GM18507 (cell line): ENCODE measurements at places on chromosomes 16 and 17.
A peak's percentile ranks its signal among the peaks of the same experiment; 100 is the strongest.

GRCh38 chr17:74579900-74580299 lies 12.2 kb downstream of the CD300LD start:
- no peak for DNase-seq

DNA sequence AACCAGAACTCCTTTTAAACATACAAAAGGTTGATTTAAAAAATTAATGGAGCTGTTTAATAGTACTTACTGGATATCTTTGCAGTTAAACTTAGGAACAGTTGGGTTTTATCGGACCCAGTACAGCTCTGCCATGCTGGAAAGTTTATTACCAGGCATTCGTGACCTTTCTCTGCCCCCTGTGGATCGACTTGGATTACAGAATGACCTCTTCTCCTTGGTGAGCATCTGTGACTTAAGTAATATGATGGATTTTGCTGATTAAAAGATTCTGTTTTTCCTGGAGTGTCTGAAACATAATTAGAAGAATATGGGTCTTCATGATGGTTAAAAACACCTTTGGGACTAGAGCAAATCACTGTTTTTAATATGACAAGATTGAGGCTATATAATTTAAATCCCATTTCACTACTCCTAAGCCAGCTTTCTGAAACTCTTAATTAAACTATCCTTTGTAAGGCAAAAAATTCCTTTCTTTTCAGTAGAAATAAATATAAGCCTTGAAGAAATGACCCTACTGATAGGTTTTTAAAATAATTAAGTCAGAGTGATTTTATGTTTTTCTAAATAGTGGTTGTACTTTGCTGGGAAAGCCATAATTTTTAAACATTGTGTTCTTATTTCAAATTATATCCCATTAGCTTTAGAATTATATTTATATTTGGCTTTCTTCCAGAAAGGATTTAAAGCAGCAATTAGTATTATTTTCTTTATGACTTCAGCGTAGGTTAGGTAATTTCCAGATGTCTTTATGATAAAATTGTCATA lies 45.7 kb upstream of the KPNB1 start:
- DNase-seq, result no peak

DNA sequence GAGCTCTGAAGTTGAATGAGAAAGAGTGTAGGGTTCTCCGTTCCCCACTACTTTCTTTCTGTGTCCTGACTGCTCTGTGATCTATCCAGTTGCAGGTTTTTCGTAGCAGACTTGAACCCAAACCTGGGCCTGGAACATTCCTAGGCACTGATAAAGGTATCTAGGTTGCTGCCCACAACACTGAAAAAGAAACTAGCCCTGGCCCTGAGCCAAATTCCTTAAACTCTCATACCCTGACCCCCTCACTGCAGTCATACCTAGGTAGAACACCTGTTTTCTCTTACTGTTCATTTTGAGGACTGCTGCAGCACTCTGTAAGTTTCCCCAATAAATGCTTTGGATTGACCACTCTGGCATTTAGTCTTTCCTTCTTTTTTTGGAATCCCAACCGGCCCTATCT lies 5.4 kb downstream of the HYDIN start:
- no peak for DNase-seq

DNA sequence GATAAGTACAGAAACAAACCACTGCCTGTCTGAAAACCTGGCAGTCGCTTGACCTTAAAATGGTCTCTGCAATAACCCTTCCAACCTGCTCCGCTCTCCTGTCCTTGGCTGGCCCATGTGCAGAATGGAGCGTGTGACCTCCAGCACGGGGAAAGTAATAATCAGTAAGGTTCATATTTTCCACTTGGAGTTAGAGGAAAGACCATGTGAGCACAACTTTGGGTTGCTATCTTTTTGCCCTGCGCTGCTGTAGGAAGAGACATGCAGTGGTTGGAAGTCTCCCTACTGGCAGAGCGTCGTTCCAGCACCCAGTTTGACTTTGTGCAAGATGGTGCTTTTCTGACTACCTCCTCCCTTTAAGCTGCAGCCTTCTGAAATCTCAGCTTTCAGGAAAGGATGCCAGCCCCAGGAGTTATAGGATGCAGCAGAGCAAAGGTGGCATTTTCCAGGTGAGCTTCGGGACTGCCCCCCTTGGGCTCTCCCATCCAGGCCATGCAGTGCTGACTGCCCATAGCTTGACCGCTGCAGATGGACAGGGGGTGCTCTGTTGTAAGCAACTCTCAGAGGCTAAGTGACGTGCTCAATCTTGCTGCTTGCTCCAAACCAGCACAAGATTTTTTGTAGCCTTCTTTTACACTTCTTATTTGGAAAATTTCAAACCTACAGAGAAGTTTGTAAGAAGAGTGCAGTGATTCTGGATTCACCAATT lies 110.7 kb upstream of the NOL11 start:
- DNase-seq, result no peak

GRCh38 chr17:64147110-64148016 lies 17.4 kb upstream of the ERN1 start:
- no peak for DNase-seq

DNA sequence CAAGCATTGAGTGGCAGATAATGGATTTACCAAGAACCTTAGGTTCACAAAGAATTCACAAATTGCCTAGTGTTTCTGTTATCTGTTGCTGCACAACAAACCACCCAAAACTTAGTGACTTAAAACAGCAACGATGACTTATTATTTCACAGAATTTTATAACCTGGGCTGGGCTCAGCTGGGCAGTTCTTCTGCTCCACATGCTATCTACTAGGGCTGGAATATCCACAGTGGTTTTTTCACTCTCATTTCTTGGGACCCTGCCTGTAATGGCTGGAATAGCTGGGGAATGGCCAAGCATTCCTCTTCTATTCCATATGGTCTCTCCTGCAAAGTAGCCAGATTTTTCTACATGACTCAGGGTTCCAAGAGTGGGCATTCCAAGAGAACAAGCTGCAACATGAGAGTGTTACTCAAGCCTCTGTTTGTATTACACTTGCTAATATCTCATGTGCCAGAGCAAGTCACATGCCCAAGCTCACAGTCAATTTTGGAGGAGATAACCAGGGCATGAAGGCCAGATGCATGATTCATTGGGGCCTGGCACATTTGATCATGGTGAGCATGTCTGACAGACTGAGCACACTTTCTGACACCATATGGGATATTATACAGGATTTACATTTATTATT lies 4.9 kb upstream of the PSMD7 start:
- no peak for DNase-seq

- peak; percentile 83 for DNase-seq
These were observed at the start of the genes HCFC1R1 and THOC6 for GRCh38 chr16:3023669-3024478. HCFC1R1 (minus strand) TSS chr16:3023942; CDS start chr16:3023941, 1 bp downstream. THOC6 (plus strand) TSS chr16:3024035; CDS start chr16:3024327, 292 bp downstream.

DNA sequence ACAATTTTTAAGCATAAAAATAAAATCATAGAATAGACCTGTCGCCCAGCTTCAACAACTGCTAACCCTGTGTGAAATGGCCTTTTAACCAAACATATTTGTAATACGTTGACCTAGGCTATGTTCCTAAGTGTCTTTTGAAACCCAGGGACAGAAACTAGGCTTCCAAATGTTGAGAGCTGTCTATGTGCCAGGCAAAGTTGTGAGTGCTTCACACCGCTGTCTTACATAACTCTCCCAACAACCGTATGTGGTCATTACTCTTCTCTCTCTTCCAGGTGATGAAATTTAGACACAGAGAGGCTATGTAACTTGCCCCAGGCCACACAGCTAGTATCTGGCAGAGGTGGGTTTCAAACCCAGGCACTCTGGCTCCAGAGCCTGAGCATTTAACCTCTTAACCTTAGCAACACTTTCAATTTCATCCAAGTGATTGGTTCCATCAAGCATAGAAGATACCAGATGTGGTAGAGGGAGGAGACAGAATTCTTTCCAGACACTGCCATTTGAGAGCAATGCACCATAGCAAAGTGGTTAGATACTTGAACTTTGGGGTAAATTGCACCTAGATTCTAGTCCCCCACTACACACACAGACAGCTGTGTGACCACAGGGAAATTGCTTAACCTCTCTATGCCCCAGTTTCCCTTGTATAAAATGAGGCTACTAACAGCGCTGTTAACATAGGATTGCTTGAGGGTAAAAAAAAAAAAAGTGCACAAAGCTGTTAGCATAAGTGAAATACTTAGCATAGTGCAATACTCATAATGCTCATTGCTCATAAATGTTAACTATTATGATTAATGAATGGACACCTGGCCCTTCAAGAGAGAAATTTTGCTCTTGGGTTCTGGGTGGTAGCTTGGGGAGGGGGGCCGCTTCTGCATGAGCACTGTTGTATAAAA lies 160.6 kb downstream of the IRX3 start:
- no peak for DNase-seq

GRCh38 chr17:82077617-82078358 lies 12.2 kb upstream of the DUS1L start:
- DNase-seq, result no peak

DNA sequence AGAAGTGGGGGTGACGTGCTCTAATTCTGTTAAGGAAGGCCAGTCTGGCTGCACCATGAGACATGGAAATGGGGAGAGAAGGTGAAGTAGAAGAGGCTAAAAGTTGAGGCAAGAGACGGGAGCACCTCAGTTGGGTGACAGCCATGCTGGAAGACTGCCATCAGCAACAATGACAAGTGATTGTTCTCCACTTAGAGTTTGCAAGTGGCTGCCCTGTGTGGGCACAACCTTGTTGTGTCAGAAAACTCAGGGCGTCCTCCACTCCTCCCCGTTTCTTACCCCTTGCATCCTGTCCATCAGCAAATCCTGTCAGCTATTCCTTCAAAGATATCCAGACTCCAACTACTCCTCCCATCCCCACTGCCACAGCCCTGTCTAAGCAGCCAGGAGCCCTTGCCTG lies 17.6 kb downstream of the CES1 start:
- DNase-seq, result no peak

GRCh38 chr17:48025904-48026501 lies 11.6 kb downstream of the COPZ2 start:
- no peak for DNase-seq

GRCh38 chr17:50225701-50226240 lies 24.3 kb upstream of the COL1A1 start:
- no peak for DNase-seq

DNA sequence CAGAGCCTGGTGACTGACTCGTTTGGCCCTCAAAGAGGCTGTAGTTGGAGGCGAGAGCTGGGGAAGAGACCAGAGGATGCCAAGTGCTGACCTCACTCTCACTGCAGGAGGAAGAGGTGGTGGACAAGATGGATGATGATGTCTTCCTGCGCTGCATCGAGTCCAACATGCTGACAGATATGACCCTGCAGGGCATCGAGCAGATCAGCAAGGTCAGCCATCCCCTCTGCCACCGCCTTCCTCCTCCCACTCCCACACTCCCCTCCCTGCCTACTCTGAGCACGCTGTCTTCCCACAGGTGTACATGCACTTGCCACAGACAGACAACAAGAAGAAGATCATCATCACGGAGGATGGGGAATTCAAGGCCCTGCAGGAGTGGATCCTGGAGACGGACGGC lies 26.9 kb downstream of the POLR2A start:
- DNase-seq, result no peak

DNA sequence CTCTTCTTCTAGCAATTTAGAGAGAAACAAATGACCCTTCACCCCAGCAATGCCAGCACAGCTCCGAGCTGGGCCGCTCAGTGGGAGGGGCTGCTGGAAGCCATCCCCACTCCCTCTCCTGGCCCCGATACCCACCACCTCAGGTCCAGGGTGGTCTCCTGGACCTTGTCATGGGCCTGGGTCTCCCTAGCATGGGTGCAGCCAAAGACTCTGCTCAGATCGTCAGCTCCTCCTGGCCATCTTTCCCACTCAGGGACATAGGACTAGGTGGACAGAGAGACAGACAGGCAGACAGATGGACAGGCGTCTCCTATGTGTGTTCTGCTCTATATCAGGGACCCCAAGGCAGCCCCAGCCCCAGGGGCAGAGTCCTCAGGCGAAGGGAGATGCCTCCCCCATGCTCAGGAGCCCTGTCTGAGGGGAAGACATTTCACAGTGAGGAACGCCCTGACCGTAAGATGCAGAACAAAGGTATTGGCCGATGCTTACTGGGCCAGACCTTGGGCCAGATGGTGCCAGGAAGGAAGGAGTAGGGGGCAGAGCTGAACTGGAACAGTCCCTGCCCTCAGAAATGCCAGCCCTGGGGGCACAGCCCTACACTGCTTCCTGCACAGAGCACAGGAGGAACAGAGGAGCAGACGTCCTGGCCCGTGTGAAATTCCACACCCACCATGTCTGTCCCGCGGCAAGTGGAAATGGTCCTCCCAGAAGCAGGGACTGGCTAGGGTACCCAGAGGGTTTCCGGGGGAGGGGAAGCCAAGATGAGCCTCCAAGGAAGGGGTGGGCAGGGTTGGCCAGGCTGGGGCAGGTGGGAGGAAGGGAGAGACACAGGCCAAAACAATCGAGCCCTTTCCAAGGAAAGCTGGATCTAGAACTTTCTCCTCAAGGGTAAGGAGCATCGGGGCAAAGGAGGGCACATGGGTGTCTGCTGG lies 13.0 kb downstream of the PITPNM3 start:
- no peak for DNase-seq

GRCh38 chr17:49312722-49313121 lies 49.3 kb downstream of the ZNF652 start:
- no peak for DNase-seq

DNA sequence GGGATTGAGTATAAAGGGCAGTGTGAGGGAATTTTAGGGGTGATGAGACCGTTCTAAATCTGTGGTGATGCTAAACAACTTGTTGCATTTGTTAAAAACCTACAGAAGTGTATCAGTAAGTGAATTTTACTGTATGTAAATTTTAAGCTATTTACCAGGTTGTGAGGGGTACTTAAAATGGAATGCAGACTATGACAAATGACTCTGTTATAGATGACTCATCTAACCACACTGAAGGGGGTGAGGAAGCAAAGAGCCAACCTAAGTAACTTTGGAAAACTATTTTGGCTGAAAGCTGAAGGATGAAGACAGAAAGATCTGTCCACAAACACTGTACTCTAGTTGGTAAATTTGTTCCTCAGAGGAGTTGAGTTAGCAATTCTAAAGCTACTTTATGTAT lies 5.3 kb upstream of the MKS1 start:
- no peak for DNase-seq

DNA sequence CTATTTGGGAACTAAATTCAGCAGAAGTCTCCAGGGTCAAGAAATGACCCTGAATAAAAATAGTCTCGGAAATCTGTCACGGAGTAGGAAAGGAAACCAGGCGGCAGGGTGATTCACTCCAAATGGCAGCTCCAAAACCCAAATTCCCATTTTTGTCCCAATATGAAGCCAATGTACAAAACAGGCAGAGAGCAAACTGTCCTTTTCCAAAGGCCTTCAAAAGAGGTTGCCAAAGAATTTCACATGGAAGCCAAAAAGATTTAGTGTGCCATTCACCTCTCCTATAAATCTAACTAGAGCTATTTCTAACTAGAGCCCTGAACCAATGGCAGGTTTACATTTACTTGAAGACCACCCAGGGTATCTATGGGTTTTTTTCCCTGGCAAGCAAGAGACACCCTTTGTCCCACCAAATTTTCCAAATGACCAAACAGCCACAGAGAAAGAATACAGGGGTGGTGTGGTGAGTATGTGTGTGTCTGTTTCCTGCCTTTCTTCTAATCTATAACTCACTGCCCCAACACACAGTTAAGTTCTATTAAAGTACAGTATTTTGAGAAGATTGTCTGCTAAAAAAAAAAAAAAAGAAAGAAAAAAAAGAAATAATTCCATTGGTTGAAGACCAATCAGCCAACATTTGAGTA lies 6.8 kb downstream of the MYO1D start:
- DNase-seq, result no peak

- no peak for DNase-seq
These were observed 29.7 kb downstream of the FAM222B start for GRCh38 chr17:28812748-28813377.

- DNase-seq, result no peak
These were observed 2.1 kb upstream of the ZNF267 start for GRCh38 chr16:31871510-31871909.

- DNase-seq, result no peak
These were observed 96.0 kb downstream of the NXN start for GRCh38 chr17:883586-883962.
